ENCODE measurements at places on chromosomes 13 and 19.

DNA sequence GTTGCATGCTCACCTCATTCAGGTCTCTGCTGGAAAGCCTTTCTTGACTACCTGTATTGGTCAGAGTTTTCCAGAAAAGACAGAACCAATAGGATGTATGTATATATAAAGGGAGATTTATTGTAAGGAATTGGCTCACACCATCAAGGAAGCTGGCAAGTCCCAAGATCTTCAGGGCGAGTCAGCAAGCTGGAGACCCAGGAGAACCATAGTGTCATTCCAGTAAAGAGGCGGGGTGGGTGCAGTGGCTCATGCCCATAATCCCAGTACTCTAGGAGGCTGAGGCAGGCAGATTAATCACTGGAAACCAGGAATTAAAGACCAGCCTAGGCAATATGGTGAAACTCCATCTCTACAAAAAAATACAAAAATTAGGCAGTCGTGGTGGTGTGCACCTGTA lies 30.4 kb upstream of the FARP1 start:
- DNase-seq = no peak

DNA sequence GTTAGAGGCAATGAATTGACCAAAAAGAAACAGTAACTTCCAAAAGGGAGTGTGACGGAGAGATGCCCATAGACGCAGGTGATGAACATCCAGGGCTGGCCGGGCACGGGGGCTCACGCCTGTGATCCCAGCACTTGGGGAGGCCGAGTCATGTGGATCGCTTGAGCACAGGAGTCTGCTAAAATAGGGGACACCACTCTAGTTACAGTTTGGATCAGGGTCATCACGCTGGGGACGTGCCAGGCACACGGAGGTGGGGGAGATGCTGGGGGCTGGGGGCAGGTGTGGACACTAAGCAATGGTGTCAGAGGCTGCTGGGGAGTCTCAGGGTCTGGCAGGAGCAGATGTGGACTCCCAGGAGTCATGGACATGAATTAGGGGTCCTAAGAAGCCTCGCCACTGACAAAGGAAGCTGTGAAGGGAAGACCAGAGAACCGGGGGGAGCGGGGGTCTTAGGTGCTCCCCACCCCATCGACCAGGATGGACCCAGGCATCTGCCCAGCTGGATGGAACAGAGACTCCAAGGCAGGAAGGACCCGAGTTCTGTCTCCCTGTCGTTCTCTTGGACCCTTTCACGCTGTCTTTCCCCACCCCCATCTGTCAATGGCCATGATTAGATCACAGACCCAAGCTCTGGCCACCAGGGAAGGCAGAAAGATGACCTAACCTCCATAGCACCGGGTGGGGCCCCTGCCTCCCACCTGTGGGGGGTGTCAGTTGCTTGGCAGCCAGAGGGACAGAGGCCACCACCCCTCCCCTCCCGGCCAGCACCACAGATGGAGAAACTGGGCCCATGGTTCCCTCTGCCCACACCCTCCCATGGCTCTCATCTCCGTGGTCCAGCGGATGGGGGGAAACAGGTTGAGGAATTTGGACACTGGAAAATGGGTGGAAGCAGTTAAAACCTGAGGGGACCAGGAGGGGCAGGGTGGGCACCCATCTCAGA lies 19.6 kb downstream of the CCDC8 start:
- DNase-seq = no peak

DNA sequence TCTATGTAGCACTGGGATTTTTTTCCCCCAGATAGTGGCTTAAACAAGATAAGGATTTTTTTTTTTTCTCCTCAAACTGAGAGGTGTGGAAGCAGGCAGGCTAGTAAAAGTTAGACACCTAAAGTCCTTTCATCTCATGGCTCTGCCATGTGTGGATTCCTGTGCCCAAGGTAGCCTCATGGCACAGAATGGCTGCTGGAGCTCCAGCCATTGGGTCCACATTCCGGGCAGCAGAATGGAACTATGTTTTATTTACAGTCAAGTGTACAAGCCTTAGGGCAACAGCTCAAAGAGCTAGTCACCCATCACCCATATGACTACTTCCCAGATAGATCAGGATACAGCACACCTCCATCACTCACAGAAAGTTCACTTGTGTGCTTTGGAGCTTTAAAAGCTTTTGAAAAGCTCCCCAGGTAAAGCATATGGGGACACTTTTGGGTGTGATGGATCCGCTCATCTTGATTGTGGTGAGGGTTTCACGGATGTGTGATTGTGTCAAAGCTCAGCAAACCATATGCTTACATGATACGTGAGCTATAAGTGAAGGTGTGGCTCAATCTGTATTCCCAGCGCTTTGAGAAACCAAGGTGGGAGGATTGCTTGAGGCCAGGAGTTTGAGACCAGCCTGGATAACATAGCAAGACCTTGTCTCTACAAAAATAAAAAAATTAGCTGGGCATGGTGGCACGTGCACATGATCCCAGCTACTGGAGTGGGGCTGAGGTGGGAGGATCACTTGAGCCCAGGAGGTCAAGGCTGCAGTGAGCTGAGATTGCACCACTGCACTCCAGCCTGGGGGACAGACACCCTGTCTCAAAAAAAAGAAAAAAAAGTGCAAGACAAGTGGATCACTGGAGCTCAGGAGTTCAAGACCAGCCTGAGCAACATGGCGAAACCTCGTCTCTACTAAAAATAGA lies 18.1 kb downstream of the PGLS start:
- DNase-seq = no peak

DNA sequence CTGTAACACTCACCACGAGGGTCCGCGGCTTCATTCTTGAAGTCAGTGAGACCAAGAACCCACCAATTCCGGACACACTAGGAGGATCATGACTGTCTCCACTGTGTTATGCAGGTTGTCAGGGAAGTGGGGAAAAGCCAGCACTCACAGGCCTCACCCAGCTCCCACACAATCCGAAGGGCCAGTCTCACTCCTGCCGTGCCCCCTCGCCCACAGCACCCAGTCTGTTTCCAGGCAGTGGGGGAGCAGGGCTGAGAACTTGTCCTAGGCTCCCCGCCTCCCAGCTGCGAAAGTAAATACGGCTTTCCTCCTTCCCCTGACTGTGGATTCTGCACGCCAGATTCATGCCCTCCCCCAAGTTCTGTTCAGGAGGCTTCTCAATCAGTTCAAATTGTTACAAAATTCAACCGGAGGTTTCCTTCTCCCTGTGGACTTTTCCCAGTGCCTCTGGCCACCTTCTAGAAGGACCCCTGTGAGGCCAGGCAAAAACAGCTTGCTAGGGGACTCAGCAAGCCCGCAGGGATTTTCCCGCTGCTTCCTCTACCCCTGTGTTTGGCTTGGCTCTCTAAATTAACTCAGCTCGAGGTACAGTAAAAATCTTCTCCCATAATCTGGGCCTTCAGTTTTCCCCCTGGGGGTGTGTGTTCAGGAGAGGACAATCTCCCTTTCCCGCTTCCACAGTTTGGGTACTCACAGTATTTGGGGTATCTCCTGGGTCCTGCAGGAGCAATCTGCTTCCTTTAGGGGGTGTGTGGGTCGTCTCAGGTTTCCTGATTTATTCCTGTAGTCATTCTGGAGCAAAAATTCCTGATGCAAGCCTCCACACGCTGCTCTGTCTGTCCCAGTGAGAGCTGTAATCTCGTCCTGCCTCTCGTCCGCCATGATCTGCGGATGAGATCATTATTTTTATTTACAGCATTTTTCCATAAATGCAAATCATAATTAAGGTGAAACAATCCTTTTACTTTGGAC lies 899.8 kb downstream of the GPC5 start:
- DNase-seq = no peak

GRCh38 chr13:43431290-43431716 lies 355.5 kb downstream of the ENOX1 start:
- no peak for DNase-seq

DNA sequence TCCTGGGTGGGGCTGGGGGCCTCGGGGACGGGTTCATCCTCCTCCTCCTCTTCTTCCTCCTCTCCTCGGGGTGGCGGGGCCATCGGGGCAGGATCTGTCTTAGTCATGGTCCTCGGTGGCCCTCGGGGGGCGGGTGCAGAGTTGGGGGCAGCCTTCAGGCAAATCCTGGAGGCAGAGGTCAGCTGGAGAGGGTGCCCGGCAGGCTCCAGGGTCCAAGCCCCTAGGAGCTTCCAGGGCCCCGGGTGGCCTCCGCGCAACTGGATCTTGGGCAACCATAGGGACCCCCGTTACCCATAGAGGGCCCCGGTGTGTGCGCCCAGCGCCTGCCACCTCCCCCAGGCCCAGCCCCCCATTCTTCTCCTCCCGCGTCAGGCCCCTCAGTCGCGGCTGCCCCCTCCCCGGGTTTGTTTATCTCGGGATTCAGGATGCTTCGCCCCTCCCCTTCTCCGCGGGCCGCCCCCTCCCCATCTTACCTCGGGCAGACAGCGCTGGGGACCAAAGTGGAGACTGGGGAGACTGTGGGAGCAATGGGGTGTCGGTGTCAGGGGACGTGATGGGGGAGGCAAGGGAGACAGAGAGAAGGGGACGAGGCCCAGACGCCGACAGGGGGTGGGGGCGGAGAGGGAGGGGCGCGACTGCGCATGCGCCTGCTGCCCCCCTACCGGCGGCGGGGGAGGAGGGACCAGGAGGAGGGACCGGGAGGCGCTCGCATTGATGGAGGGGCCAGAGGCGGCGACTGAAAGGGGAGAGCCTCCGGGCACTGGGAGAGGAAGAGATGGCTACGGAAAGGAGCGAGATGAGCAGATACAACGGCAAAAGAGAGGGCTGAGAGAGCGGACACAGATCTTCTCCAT lies at the start of gene CLIP3:
TSS of gene CLIP3 (minus strand) at position 623 of the 854 bp plus-strand sequence. CDS start at position 107, 516 bp downstream.
- peak; percentile 83 for DNase-seq

- DNase-seq = peak; percentile 49
Measured at GRCh38 chr19:17720440-17720839, 1.2 kb downstream of the MAP1S start.

- no peak for DNase-seq
Measured at GRCh38 chr13:29315847-29316246, 279.6 kb downstream of the SLC7A1 start.

- no peak for DNase-seq
Measured at GRCh38 chr19:3034656-3035541, 5.8 kb upstream of the TLE2 start.

GRCh38 chr13:21671620-21672286 lies 880 bp downstream of the FGF9 start:
- no peak for DNase-seq

GRCh38 chr13:24985896-24986295 lies 110.0 kb upstream of the PABPC3 start:
- no peak for DNase-seq

- DNase-seq = no peak
Measured at GRCh38 chr19:4009990-4010807, 2.7 kb downstream of the PIAS4 start.

DNA sequence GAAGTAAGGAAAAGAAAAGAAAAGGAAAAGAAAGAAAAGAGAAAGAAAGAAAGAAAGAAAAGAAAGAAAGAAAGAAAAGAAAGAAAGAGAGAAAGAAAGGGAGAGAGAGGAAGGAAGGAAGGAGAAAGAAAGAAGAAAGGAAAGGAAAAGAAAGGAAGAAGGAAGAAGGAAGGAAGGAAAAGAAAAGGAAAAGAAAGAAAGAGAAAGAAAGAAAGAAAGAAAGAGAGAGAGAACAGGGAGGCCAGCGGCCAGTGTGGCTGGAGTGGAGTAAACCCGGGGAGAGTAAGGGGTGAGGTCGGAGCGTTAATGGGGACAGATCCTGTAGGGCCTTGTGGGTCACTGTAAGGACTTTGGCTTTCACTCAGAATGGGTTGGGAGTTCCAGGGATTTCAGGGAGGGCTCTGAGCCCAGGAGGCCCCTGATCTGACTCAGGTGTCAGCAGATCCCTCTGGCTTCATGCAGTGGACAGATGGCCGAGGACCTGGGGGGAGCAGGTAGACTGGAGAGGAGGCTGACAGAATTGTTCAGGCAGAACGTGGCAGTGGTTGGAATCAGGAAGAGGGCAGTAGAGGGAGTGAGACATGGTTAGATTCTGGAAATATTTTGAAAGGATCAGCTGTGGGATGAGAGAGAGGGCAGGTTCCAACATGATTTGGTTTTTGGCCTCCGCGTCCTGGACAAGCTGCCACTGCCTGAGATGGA lies 19.8 kb upstream of the FXYD3 start:
- DNase-seq = no peak

DNA sequence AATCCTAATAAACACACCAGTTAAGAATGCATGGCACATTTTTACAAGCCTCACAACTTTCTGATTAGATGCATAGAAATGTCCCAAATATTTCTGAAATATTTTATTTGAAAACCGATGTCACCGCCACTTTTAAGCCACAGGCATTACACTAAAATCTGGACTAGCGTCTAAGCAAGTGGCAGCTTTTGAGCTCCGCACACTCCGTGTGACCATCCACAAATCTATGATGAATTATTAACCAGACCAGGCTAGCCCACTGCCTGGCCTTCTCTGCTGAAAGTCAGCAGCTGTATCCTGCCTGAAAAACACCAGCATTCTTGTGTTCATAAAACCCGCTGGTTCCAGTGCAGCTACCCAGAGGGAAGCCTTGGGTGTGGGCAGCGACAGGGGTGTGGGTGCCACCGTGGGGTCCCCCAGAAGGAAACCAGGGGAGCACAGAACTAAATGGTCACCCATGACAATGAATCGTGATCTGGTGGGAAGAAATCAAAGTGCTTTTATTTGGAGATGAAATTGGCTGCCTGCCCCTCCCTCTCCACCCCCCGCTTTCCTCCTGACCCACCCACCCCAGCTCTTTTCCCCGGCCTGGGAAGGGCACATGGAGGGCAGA lies 13.8 kb downstream of the RASA3 start:
- DNase-seq = peak; percentile 32

GRCh38 chr19:18176367-18177310 lies 3.0 kb downstream of the IFI30 start:
- DNase-seq = no peak

GRCh38 chr19:11699931-11700794 lies 38.6 kb downstream of the ZNF823 start:
- DNase-seq = no peak

DNA sequence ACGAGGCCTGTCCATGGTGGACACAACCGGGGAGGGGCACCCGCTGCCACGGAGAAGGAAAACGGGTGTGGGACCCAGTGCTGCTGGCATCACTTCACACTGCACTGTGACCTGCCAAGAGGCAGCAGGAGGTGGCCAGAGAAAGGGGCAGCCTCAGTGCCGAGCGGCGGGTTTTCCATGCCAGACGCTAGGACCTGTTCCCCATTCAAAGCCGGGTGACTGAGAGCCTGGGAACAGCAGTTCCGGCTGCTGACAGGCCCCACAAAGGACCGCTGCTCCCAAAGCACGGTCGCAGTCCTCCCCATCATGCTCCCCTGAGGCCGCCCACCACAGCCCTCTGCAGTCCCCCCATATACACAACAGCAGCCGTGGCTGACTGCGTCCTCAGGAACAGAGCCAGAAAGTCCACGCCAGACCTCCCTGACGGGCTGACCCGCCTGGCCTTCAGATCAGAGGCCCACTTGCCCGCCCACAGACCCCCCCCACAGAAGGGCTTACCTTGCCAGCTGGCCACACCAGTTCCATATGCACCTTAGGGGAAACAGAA lies 5.4 kb downstream of the AKAP8 start:
- no peak for DNase-seq

Data from posterior cingulate gyrus (tissue), 11 donors.